ENCODE measurements at places on chromosomes 16 and 17.

- no peaks in the 10 kb centered on the region for H3K36me3 ChIP-seq
- H3K27ac ChIP-seq: peak overlapping the region; percentile 99
- 0 out of 2 replicates have a peak, but pooled peaks cover 3% of the 10 kb centered on the region for H3K27me3 ChIP-seq
- DNase-seq: peak; percentile 83
- peak overlapping the region; percentile 98 for H3K4me3 ChIP-seq
- peaks cover 10% of the 10 kb centered on the region for H3K4me1 ChIP-seq
These were observed 569 bp upstream of the RABEP2 start for GRCh38 chr16:28925386-28926228.

DNA sequence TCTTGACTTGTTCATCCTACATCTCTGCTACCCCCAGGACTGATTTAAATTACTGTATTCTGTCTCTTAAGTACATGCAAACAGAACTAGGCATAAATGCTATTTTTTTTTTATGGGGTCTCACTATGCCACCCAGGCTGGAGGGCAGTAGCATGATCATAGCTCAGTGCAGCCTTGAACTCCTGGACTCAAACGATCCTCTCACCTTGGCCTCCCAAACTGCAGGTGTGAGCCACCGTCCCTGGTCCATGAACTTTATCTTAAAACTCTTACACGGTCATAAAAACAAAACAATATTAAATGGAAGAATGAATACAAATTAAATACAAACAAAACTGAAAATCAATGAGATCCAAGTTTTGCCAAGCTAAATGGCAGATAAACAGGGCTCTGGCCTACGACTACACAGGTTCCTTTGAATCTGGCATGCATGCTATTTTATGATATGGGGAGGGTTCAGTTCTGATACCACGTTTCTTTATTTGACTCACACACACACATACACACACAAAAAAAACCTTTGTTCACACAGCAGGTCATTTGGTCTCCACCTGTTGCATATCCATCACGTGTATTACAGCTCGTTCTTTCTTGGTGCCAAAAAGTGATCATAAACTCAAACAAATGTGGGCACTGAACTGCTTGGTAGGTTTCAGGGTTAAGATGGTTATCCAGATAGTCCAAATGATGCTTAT lies 1.1 kb upstream of the PKD1L3 start:
- H3K4me1 ChIP-seq: no peaks in the 10 kb centered on the region
- no peak overlapping the region for H3K27ac ChIP-seq
- H3K27me3 ChIP-seq: no peaks in the 10 kb centered on the region
- no peaks in the 10 kb centered on the region for H3K36me3 ChIP-seq
- DNase-seq: no peak
- H3K4me3 ChIP-seq: no peak overlapping the region

DNA sequence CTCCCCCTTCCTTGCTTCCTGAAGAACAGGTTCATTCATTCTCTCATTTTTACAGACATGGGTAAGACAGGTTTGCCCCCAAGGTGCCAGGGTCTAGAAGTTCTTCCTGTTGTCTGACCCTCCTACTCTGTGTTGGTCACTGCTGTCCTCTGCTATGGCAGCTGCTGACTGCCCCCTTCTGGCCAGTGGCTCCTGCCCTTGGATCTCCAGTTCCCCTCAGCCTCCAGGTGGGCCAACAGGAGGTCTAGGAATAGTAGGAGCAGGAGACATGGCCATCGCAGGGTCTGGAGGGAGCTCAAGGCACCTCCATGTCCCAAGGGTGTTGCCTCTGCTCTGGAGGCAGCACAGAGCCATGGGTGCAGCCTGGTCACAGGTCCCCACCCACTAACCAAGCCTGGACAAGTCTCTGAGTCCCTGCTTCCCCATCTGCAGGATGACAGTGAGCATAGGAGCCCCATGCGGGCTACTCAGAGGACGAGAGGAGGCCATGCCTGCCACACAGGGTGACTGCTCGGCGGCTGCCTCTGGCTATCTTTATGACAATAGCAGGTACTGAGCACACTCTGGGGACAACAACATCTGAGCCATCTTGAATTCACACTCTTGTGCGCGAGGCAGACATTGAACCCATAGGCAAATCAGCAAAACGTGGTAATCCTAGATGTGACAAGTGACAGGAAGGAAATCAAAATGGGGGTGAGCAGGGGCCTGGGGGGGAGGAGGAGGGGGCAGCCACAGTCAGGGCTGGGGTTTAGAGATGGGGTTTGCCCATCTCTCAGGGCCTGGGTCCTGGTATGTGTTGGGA lies 27.0 kb upstream of the NXPH3 start:
- H3K27me3 ChIP-seq: no peaks in the 10 kb centered on the region
- DNase-seq: peak; percentile 73
- no peak overlapping the region for H3K27ac ChIP-seq
- no peak overlapping the region for H3K4me3 ChIP-seq
- H3K36me3 ChIP-seq: no peaks in the 10 kb centered on the region
- peaks cover 16% of the 10 kb centered on the region for H3K4me1 ChIP-seq

- peak overlapping the region; percentile 100 for H3K27ac ChIP-seq
- H3K36me3 ChIP-seq: no peaks in the 10 kb centered on the region
- peak; percentile 99 for DNase-seq
- peak overlapping the region; percentile 58 for H3K4me3 ChIP-seq
- H3K27me3 ChIP-seq: no peaks in the 10 kb centered on the region
- H3K4me1 ChIP-seq: peaks cover 74% of the 10 kb centered on the region
These were observed 1.8 kb upstream of the BCAR1 start for GRCh38 chr16:75252946-75253911.

GRCh38 chr17:62080647-62081046 lies 15.6 kb upstream of the MED13 start:
- no peak overlapping the region for H3K27ac ChIP-seq
- H3K27me3 ChIP-seq: no peaks in the 10 kb centered on the region
- H3K4me3 ChIP-seq: no peak overlapping the region
- H3K36me3 ChIP-seq: no peaks in the 10 kb centered on the region

GRCh38 chr17:65742403-65743307 lies 181.2 kb upstream of the AXIN2 start:
- no peaks in the 10 kb centered on the region for H3K27me3 ChIP-seq
- peaks cover 3% of the 10 kb centered on the region for H3K36me3 ChIP-seq
- no peak overlapping the region for H3K27ac ChIP-seq
- DNase-seq: peak; percentile 24
- H3K4me1 ChIP-seq: peaks cover 20% of the 10 kb centered on the region

DNA sequence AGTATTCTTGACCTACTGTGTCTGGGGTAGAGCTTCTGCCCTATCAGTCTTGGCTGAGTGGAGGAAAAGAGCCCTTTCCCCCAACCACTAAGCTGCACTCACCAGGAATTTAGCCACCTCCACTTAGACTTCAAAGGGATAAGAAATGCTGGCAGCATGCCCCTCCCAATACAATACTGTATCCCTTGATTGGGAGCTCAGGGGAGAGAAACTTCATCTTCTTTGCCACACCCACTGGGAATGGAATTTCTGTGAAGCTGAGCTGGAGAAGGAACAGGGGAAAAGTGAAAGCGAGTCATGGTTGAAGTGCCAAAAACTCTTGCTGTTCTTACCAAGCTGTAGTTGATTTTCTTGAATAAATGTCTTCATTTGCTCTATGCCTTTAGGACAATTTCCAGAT lies 68.8 kb downstream of the CEP112 start:
- H3K36me3 ChIP-seq: no peaks in the 10 kb centered on the region
- H3K27me3 ChIP-seq: no peaks in the 10 kb centered on the region
- DNase-seq: peak; percentile 53

GRCh38 chr17:66087073-66087472 lies 104.9 kb downstream of the CEP112 start:
- H3K4me3 ChIP-seq: no peak overlapping the region
- H3K27ac ChIP-seq: no peak overlapping the region
- H3K27me3 ChIP-seq: no peaks in the 10 kb centered on the region
- no peak for DNase-seq

DNA sequence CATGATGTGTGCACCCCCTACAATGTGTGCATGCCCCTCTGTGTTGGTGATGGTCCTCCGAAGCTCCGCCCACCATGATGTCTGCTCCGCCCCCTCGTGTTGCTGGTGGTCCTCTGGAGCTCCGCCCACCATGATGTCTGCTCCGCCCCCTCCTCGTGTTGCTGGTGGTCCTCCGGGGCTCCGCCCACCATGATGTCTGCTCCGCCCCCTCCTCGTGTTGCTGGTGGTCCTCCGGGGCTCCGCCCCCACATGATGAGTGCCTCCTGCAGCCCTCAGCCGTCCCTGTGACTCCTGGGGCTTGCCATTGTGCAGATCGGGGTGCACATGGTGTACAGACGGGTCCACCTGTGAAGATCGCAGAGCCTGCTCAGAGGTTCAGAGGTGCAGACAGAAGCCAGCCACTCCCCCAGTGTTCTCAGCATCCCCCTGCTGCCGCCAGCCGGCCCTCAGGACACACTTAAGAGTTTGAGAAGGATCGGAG lies 129.1 kb upstream of the CHMP6 start:
- no peak overlapping the region for H3K4me3 ChIP-seq
- no peaks in the 10 kb centered on the region for H3K27me3 ChIP-seq
- no peaks in the 10 kb centered on the region for H3K36me3 ChIP-seq
- DNase-seq: peak; percentile 52

DNA sequence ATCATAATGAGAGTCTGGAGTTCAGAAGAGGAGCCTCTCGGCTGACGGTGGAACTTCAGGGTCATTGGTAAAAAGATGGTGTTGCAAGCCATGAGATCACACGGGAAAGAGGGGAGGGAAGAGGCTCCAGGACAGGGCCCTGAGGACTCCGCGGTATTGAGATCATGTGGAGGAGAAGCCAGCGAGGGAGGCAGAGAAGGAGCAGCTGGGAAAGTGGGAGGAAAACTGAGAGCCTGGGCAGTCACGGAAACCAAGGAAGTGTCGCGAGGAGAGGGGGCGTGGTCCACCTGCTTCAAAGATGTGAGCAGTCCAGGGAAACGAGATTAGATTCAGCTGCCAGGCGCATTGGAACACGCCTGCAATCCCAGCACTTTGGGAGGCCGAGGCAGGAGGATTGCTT lies 27.7 kb upstream of the SBK1 start:
- H3K27ac ChIP-seq: no peak overlapping the region
- DNase-seq: no peak
- no peaks in the 10 kb centered on the region for H3K36me3 ChIP-seq
- no peak overlapping the region for H3K4me3 ChIP-seq

DNA sequence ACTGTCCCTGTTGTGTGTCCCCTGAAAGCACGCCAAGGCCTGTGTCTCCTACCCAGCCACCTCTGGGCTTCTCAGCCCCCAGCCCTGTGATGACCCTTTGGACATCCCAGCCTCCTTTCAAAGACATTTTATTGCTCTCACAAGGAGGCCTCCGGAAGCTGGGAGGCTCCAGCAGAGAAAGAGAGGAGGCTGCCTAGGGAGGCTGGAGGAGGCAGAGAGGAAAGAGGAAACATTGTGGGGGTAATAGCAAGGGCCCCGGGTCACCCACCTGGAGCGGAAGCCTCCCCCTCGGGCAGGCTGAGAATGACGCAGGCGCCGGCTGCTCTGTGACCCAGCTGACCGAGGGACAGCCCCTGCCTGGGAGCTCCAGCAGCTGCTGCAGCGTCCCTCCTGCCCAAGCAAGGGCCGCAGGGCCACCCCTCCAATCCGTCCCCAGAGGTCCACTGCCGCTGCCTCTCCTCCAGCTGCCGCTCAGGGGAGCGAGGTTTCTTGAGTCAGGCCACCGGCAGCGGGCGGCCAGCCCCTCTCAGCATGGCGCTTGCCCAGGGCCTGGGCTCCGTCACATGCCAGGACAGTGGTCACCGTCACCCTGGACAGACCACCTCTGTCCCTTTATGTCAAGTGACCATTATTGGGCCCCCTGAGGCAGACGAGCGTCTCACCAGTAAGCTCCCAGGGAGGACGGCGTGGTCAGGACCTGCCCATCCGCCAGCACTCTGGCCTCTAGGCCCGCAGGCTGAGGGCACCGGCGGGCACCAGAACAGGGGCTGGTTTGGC lies 29.3 kb downstream of the ACTG1 start:
- H3K4me3 ChIP-seq: peak overlapping the region; percentile 73
- H3K27me3 ChIP-seq: peaks cover 63% of the 10 kb centered on the region
- no peaks in the 10 kb centered on the region for H3K36me3 ChIP-seq
- H3K4me1 ChIP-seq: no peaks in the 10 kb centered on the region
- no peak for DNase-seq

GRCh38 chr17:62045517-62045916 lies 19.6 kb downstream of the MED13 start:
- no peaks in the 10 kb centered on the region for H3K27me3 ChIP-seq
- no peaks in the 10 kb centered on the region for H3K4me1 ChIP-seq
- no peak for DNase-seq
- peaks cover 2% of the 10 kb centered on the region for H3K36me3 ChIP-seq
- H3K27ac ChIP-seq: no peak overlapping the region

- no peaks in the 10 kb centered on the region for H3K36me3 ChIP-seq
- H3K4me1 ChIP-seq: peaks cover 24% of the 10 kb centered on the region
- no peak overlapping the region for H3K4me3 ChIP-seq
- no peak for DNase-seq
- H3K27me3 ChIP-seq: no peaks in the 10 kb centered on the region
These were observed 12.5 kb downstream of the COTL1 start for GRCh38 chr16:84605339-84605848.

- no peak for DNase-seq
- H3K27me3 ChIP-seq: no peaks in the 10 kb centered on the region
- no peak overlapping the region for H3K27ac ChIP-seq
- H3K4me3 ChIP-seq: no peak overlapping the region
These were observed 22.5 kb downstream of the GPR139 start for GRCh38 chr16:20051147-20051546.

DNA sequence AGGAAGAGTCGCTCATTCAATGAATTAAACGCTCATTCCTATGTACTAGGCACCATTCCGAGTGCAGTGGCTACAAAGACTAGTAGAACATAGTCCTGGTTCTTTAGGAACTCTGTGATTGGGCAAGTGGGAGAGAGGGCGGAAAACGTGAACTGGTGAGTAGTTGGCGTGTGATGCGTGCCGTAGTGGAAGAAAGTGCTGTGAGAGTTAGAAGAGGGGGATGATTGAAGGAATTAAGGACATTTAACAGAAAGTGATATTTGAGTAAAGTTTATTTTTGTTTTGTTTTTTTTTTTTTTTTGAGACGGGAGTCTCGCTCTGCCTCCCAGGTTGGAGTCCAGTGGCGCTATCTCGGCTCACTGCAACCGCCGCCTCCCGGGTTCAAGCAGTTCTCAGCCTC lies 7.9 kb upstream of the SLFN14 start:
- H3K4me3 ChIP-seq: peak overlapping the region; percentile 93
- H3K27ac ChIP-seq: peak overlapping the region; percentile 73
- no peaks in the 10 kb centered on the region for H3K36me3 ChIP-seq
- peak; percentile 42 for DNase-seq
- H3K4me1 ChIP-seq: peaks cover 17% of the 10 kb centered on the region
- peaks cover 14% of the 10 kb centered on the region for H3K27me3 ChIP-seq

DNA sequence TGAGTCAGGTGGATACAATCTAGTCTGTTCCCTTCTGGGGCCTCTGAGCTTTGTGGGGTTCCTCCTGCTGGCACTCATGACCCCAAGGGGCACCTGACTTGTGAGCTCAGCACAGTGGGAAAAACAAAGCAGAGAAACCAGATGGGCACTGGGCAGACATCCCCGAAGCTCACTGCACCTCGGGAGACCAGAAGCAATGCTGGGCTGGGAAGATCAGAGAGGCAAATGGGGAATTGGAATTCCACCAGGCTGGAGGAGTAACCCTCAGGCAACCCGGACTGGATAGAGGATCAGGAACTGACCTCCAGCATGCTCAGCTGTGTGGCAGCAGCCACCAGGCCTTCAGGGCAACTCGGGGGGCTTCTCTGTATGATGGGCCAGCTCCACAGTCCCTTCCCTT lies 50.3 kb downstream of the ABCC12 start:
- H3K4me3 ChIP-seq: no peak overlapping the region
- H3K27me3 ChIP-seq: no peaks in the 10 kb centered on the region
- H3K27ac ChIP-seq: no peak overlapping the region
- H3K4me1 ChIP-seq: peaks cover 5% of the 10 kb centered on the region

GRCh38 chr17:17751489-17752088 lies 70.3 kb downstream of the RAI1 start:
- no peaks in the 10 kb centered on the region for H3K27me3 ChIP-seq
- H3K27ac ChIP-seq: no peak overlapping the region
- no peak for DNase-seq

All from GM23338 (cell line).